Cortex of kidney (tissue), 1 donor: ENCODE measurements at places on chromosomes 16 and 17.

DNA sequence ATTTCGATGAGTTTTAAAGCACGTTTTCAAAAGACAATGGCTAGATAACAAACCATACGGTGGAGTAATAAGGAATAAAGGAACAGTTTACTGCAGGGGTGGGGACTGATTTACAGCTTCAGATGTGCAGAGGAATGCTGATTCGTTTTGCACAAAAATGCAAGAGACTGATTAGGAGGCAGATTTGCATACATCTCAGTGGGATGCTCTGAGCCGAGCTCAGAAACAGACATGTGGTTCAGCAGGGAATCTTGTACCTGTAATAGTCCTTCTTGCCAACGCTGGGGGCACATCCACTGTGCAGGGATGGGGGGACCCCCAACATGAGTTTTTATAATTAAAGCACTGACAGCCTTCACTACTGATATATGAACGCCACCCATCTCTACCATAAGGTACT, 308.0 kb downstream of the GRIN2A start:
- DNase-seq: no peak

DNA sequence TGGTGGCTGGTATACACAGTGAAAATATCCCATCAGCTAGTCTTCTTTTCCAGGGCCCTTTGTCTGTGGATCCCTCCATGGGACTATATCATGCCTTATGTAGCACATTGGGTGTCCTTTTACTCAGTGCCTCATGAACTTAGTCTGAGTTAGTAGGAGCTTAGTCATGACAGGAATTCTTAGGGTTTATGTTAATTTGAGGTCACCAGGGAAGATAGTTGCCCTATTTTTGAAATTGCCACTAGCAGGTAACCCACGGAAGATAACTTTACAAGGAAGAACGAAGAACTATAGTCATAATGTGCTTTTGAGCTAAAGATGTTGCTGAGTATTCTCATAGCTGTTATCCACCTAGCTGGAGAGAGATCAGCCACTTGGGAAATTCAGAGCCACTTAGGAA, 14.8 kb upstream of the PLK1 start:
- no peak for DNase-seq

DNA sequence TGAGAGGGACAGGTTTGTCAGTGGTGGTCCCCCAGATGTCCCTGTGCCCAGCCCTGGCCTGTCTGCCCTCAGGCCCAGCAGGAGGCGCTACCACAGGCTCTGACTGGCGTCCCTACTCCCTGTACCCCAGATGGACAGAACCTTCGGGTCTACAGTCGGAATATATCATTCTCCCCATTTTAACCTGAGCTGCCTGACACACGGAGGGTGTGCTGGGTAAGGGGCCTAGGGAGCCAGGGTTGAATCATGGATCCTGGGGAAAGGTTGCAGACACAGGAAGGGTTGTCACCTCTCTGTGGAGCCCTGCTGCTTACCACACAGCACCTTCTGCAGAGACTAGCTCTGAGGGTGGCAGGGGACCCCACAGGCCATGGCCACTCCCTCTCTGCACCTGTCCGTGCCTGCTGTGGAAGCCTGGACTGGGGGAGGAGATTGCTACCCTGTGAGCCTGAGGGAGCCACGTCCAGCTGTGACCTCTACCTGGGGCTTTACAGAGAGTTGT, 162.2 kb upstream of the ZNF267 start:
- no peak for DNase-seq

DNA sequence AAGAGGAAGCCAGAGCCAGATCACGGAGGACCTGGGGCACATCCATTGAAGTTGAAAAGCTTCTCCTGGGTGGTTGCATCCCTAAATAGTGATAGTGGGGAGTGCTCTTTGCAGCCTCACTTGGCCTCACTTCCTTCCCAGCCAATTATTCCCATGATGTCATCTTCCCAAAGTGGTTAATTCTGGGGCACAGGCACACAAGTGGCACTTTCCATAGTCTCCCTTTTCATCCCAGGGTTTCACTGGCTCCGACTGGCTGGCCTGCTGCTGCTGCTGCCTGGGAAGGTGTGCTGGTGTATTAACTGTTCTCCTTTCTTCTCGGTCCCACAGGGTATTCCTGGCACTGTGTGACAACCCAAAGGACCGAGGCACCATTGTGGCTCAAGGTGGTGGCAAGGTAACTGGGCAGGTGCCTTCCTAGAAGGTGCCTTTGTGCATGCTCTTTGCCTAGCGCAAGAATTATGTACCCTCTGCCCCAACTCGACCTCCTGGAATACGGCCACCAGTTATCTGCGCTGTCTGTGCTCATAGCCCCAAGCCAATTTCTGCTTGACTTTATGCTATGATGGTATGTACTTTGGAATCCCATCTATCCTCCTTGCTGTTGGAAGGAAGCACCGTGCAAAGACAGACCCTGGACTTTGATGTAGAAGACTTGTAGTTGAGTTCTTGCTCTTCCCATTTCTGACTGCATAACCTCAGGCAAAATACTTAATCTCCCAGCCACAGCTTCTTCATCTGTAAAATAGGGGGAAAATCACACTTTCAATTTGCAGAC, 18.4 kb downstream of the SLC35G3 start:
- DNase-seq: no peak

DNA sequence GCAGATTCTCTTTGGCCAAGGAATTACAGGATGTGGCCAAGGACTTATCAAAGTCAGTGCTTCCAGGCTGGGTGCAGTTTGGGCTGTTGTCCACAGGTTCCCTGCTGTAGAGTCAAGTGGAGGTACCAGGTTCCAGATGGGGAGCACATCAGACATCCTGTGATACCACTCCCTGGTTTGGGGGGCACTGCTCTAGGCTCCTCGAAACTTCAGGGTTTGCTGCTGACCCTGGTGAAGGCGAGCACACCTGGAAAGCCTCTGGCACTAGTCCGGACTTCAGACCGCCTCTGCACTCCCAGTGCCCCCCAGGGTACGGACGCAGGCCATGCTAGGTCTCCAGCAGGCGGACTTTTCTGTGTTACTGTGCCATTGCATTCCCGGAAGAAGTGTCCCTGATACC, 10.7 kb downstream of the SLC47A1 start:
- no peak for DNase-seq

- no peak for DNase-seq
Observed at GRCh38 chr17:65027305-65027704, 29.2 kb downstream of the GNA13 start.

DNA sequence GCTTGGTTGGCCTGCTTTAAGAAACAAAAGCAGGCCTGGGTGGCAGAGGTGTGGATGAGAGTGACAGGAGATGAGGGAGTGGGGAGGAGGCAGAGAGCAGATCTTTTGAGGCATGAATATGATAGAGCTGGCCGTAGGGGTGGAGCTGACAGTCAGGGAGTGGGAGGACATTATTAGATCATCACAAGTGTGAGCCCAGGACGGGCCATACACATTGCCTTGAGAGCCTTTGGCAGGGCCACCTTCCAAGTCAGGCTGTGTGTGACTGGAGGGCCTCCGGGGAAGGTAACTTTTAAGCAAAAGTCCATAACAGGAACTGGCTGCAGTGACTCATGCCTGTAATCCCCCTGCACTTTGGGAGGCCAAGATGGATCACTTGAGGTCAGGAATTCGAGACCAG, 26.3 kb downstream of the GINS3 start:
- no peak for DNase-seq

DNA sequence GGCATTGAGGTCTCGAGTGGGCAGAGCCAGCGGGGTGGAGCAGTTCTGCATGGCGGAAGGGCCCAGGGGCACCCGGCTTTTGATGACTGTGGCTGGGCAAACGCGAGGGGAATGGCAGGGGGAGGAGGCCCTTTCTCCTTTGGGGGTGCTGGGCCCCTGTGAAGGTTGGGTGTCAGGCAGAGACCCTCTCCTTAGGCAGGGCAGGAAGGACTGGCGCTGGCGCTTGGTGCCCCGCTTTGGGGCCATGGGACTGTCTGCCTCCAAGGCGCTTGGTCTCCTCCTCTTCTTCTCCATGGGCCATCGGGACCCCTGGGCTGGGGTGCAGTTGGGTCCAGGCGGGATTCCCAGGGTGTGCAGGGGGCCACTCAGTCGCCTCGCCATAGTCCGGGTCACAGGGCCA, 12.8 kb upstream of the GFAP start:
- no peak for DNase-seq

- DNase-seq: no peak
Observed at GRCh38 chr17:17077861-17078732, 35.8 kb downstream of the MPRIP start.

DNA sequence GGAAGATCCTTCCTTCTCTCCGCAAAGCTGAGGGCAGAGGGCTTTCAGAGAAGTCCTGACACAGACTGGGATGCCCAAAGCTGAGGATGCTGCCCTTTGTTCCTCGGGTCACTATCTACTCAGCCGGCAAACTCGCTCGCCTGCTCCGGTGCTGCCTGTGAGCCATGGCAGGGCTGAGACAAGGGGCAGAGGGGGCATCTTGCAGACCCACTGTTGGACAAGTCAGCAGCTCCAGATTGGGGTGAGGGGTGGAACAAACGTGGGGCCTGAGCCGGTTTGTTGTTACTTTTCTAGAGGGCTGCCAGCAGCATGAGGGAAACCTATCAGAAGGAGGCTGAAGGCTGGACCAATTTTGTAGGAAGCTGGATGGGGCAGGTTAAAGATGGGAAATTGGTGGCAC, 47.1 kb upstream of the PIK3R6 start:
- no peak for DNase-seq

GRCh38 chr16:72974142-72974769, 73.7 kb downstream of the ZFHX3 start:
- DNase-seq: no peak

- no peak for DNase-seq
Observed at GRCh38 chr16:47774661-47775060, 313.5 kb downstream of the PHKB start.

DNA sequence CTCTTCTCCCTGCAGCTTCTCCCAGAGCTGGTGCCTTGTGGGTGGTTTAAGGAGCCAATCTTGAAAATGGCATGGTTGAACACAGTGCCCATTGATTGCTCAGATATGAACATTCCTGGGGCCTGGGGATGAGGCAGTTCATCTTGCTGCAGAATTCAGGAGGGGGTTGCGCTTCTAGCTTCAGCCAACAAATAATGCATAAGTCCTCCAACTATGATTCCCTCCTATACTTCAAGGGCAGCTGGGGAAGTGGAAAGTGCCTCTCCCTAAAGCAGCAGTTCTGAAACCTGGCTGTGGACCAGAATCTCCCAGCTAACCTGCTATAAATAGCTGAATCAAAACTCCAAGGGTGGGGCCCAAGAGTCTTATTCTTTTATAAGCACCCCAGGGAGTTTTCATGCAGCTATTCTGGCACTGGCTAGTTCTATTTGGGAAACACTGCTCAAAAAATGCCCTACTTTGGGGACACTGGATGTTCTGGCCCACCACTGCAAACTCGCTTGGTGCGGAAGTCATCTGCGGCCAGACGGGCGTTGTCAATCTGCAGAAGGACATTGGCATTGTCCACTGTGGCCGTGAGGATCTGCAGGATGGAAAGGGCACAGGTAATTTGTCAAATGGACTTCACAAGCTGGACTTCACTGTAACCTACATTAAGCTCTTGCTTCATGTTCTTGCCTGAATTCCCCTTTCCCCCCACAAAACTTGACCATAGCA, 130.3 kb downstream of the CCDC144A start:
- no peak for DNase-seq

DNA sequence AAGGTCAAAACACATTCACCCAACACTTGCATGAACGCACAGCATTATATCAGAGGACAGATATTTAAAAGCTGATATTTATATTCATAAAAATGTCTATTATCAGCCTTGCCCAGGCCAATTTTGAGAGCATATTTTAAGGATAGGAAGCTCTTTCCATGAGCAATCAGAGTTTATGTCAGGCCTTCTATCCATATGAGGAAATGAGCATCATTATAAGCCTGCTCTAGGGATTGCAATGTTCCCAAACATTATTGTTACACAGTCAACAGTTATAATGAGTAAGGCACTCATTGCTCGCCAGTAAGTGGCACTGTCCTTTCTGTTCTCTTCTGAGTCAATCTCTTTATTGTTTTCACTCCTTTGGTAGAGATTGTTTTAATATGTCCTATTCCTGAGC, 37.7 kb upstream of the DYNLRB2 start:
- no peak for DNase-seq

GRCh38 chr17:7237761-7238419, 1.4 kb downstream of the PHF23 start:
- no peak for DNase-seq

DNA sequence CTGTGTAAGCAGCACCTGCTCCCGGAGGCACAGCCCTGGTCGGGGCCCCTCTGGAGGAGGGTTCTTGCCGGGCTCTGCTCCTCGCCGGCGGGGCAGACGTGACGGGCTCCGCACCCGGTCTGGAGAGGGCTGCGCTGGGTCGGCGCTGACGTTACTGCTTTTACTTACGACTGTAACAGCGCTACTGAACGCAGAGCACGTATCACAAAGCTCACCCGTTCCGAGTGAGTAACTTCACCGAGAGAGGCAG, 1.3 kb upstream of the RAB40C start:
- DNase-seq: no peak

GRCh38 chr17:79747508-79748294, 17.0 kb downstream of the ENPP7 start:
- DNase-seq: no peak

GRCh38 chr17:19332371-19333131, 30.0 kb downstream of the B9D1 start:
- DNase-seq: no peak

DNA sequence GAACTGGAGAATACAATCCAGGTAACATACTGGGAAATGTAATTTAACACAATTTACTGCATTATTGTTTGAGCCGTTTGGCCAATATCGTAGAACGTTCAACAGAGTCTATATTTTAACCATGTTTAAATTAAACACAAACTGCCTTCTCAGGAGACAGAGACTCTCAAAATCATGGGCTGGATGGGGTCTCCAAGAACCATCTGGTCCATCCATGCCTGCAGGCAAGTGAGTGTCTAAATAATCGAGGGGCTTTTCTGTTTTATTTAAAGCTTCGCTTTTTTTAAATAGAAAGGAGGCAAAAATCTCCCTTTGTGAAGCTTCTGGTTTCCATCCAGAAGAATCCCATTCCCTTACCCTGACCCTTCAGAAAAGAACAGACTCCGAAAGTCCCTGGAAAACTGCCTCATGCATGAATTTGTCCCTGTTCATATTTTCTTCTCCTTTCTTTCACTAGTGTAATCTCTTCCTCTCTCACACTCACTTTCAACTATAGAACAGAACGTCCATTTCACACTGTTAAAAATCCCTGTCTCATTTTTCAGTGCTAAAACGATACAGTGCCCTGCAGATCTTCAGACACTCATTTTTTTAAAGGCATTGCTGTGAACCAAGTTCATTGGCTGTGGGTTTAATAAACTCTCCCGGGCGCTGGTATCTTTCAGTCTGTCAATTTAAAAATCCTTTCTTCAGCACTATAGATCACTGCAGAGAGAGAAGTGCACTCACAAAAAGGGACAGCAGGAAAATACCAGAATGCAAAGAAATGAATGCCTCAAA, 111.4 kb upstream of the TOM1L1 start:
- no peak for DNase-seq

GRCh38 chr17:69870091-69870530, 204.9 kb upstream of the KCNJ16 start:
- no peak for DNase-seq
